Activated naive CD4-positive, alpha-beta T cell treated with Interleukin-2 at 50 U/mL for 16 hours (primary cell): ENCODE measurements at places on chromosomes 12 and 14.

GRCh38 chr14:33229269-33229929, 290.7 kb downstream of the NPAS3 start:
- DNase-seq: no peak

- DNase-seq: no peak
These were observed 15.4 kb downstream of the BHLHE41 start for GRCh38 chr12:26109343-26109881.

GRCh38 chr12:97075161-97075933, 168.3 kb downstream of the NEDD1 start:
- no peak for DNase-seq

GRCh38 chr12:125187780-125188741, 122.8 kb downstream of the AACS start:
- DNase-seq: no peak

DNA sequence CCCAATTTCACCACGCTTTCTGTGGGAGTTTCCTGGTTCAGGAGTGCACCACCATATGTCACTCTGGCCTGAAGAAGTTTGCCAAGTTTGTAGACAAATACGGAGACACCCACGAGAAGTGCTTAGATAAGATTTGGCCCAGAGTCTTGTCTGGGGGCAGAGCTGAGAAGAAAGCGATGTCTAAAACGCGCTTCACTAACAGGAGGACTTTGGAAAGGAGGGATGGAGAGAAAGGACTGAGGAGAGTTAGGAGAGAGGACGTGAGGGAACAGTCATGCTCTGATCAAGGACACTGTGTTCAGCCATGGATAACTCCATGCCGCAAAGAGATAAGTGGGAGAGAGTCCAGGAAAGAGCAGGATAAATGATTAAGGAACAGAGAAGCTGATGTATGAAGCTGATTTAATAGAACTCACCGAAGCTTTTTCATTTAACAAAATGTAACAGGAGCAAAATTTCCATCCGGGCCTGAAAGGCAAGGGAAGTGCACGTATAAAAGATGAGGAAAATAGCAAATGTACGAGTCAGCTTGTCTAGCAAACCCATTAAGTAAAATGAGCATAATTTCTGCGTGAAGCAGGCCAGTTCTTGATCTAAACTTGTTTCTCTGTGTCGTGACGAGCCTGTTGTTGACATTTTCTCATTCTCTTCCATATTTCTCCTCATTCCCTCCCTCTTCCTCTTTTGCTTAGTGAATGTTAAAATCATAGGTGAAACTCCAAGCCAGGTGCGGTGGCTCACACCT, 23.4 kb upstream of the MAP3K9 start:
- no peak for DNase-seq

DNA sequence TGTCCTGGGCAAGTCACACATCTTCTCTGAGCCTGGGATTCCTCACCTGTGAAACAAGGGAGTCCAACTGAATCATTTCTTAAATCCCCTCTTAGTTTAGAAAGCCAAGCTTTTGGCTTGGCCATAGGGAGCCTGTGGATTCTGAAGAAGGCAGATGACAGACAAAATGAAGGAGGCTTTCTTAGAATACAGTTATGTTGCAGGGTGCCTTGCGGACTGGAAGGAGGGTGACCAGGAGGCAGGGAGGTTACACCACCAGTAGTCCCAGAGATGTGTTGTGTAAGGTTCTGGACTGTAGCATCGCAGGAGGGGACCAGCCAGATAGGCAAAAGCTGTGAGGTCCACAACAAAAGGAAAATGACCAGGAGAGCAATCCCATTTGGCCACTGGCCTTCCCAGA, 8.2 kb upstream of the ACVR1B start:
- no peak for DNase-seq

DNA sequence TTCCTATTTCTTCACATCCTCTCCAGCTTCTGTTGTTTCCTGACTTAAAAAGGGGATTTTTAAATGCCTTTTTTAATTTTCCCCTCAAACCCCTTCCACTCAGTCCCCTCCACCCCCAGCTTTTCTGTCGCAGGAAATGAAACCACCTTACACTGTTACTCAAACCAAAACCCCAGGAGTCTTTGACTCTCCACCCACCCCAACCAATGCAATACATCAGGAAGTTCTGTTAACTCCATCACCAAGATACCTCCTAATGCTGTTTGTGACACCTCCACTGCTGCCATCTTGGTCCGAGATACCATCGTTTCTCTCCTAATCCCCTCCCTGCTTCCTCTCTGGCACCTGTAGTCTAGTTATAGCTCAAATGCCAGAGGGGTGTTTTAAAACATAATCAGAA, 25.4 kb upstream of the CPM start:
- peak; percentile 18 for DNase-seq
